Activated CD8-positive, alpha-beta memory T cell treated with anti-CD3 and anti-CD28 coated beads, Interleukin-2, amount 10 ng/mL, durations not matched to agents 7 days and 5 days (primary cell): ENCODE measurements at places on chromosomes 6 and 20. TPM values are rescaled to one million over a fixed set of nuclear protein-coding genes. Genes with fewer than 3 reads are reported as not detected.

DNA sequence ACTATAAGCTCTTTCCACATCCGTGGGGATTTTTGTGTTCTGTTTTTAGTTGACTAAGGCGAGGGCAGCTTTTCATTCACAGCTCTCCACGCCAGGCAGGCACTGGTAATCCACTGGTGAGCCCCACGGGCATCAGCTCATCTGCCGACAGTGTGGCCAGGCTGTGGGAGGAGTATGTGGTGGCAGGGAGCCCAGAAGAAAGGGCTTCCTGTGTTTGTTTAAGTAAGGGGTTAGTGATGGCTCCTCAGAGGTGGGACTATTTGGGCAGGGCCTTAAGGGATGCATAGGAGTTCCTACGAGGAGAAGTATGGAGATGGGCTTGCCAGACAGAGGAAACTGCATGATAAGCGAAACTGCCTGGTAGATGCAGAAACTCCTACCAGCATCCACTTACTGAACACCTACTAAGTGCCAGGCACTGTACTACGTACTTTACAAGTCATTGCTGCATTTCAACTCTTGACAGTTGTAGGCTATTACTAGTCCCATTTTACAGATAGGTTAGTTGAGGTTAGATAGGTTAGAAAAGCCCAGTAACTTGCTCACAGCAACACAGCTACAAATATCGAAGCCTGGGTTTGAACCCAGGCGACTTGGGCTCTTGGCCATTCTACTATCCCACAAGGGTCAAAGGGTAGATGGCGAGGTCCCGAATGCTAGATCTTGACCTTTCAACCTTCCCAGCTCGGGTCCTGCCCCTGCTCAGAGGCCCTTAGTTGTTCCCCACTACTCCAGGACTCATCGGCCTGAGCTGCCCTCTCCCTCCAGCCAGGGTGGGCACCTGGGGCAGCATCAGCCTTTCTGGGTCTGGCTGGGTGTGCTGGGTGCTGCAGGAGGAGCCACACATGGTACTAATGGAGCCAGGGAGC lies 55.1 kb downstream of the CEBPB start:
- no peak overlapping the region for H3K27ac ChIP-seq
- H3K36me3 ChIP-seq = no peaks in the 10 kb centered on the region
- peaks cover 13% of the 10 kb centered on the region for H3K27me3 ChIP-seq
- DNase-seq = no peak
- peaks cover 5% of the 10 kb centered on the region for H3K4me1 ChIP-seq

- H3K27ac ChIP-seq = no peak overlapping the region
- no peaks in the 10 kb centered on the region for H3K36me3 ChIP-seq
- H3K4me3 ChIP-seq = no peak overlapping the region
- no peaks in the 10 kb centered on the region for H3K27me3 ChIP-seq
Measured at GRCh38 chr6:163185744-163186143, 228.8 kb upstream of the QKI start.

GRCh38 chr6:139427199-139427598 lies 52.8 kb upstream of the CITED2 start:
- peaks cover 3% of the 10 kb centered on the region for H3K36me3 ChIP-seq
- no peak overlapping the region for H3K27ac ChIP-seq
- H3K4me3 ChIP-seq = no peak overlapping the region
- H3K4me1 ChIP-seq = peaks cover 4% of the 10 kb centered on the region
- DNase-seq = no peak
- peaks cover 3% of the 10 kb centered on the region for H3K27me3 ChIP-seq

DNA sequence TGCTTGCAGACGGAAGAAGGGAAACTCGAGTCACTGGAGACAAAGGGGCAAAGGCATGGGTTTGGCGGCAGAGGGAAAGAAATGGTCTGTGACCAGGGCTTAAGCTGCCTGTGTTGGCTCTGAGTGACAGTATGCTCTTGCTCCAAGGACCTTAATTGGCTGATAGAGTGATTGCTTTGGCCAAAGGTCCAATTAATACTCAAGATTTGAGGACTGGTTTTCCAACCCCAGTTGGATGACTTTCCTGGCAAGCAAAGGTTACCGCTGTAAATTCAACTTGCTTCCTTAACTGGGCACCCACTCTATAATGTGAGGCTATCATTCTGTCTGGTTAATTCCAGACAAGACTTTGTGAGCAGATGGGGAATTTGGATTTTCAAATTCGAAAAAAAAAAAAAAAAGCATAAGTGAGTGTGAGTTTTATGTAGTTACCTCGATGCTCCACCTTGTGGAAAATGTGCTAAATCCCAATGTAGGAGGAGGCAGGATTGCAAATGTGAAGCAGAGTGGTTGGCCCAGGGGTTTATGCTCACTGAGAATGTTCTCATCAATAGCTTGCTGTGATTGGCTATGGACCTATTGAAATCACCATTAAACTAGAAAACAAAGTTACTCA lies 150.7 kb upstream of the GMDS start:
- no peaks in the 10 kb centered on the region for H3K4me1 ChIP-seq
- H3K4me3 ChIP-seq = no peak overlapping the region
- DNase-seq = no peak
- H3K36me3 ChIP-seq = no peaks in the 10 kb centered on the region
- no peak overlapping the region for H3K27ac ChIP-seq

- H3K27ac ChIP-seq = no peak overlapping the region
- DNase-seq = no peak
- H3K36me3 ChIP-seq = no peaks in the 10 kb centered on the region
- peaks cover 2% of the 10 kb centered on the region for H3K27me3 ChIP-seq
Measured at GRCh38 chr6:166029506-166029905, 138.1 kb downstream of the TBXT start.

DNA sequence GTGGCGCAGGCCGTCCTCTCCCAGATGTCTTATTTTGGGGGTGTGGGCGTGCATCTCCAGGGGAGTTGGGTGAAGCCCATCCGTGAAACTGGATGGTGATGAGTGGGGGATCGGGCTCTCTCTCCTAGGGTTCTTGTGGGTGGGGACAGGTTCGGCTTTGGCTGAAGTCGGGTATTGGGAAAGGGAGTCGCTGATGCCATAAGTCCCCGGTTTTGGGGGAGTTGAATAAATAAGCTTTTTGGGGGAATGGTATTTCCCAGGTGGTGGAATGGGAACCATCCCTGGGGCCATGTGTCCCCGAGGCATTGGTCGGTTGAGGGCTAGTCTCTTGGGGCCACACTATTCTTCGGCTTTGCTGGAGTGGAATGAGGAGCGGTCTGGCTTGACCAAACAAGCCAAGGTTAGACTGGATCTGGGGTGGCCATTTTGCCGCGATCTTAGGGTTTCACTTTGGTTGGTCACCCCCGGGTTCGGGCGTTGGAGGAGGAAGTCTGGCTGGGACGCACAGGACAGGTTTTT lies 481 bp downstream of the ZNF133 start:
- no peak for DNase-seq
- H3K4me1 ChIP-seq = peaks cover 17% of the 10 kb centered on the region
- H3K27me3 ChIP-seq = peaks cover 22% of the 10 kb centered on the region
- H3K36me3 ChIP-seq = peaks cover 22% of the 10 kb centered on the region

- H3K27me3 ChIP-seq = no peaks in the 10 kb centered on the region
- no peak for DNase-seq
- H3K4me1 ChIP-seq = no peaks in the 10 kb centered on the region
- no peak overlapping the region for H3K27ac ChIP-seq
- H3K4me3 ChIP-seq = no peak overlapping the region
Measured at GRCh38 chr6:84707171-84707570, 57.2 kb downstream of the TBX18 start.

DNA sequence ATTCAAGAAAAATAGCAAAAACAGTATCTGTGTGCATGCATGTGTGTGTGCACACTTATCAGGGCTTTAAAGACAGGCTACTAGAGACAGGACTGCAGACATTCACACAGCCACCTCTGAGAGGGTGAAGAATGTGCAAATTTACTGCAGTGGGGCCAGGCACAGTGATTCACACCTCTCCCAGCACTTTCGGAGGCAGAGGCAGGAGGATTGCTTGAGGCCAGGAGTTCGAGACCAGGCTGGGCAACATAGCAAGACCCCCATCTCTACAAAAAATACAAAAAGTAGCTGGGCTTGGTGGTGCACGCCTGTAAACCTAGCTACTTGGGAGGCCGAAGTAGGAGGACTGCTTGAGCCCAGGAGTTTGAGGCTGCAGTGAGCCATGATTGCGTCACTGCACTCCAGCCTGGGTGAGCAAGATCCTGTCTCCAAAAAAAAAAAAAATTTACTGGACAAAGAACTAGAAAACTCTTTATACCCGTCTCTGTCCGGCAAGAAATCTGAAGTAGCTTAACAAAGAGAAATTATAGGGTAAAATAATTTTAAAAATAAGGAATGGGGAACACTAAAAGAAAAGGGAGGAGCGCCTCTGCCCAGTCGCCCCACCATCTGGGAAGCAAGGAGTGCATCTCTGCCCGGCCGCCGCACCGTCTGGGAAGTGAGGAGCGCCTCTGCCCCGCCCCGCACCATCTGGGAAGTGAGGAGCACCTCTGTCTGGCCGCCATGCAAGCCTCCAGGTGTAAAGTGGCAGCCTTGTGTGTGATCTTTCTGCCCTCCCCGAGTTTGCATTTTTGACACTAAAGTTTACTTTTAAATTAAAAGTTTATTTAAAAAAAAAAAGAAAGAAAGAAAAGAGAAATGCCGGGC lies 105.1 kb downstream of the ZMYND8 start:
- H3K4me3 ChIP-seq = no peak overlapping the region
- no peak overlapping the region for H3K27ac ChIP-seq
- peaks cover 41% of the 10 kb centered on the region for H3K36me3 ChIP-seq
- no peak for DNase-seq

DNA sequence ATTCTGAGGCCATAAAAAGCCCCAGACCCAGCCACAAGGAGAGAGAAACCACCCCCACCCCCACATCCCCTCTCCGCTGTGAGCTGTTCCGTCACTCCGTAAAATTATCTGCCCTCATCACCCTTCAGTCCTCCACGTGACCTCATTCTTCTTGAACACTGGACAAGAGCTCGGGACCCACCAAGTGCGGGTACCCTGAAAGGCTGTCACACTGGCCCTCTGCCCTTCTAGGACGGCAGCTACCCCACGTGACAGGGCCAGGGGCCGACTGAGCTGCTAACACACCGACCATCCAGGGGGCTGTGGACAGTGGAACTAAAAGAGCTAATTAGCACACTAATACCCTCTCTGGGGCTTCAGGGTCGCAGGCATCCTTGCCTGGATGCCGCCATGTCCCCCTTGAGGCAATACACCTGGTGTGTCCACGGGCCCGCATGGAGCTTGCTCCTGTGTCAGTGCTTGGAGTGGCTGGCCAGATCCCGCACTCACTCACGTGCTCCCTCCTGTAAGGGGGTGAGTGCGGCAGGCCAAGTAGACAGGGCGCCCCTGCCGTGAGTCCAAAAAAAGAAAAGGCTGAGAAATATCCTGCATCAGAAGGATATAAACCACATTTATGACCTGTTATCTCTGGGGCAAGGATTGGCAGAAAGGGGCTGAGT lies 29.2 kb upstream of the AHCY start:
- H3K4me1 ChIP-seq = no peaks in the 10 kb centered on the region
- DNase-seq = no peak
- no peaks in the 10 kb centered on the region for H3K36me3 ChIP-seq
- H3K4me3 ChIP-seq = no peak overlapping the region
- no peaks in the 10 kb centered on the region for H3K27me3 ChIP-seq
- no peak overlapping the region for H3K27ac ChIP-seq

The OTOR gene
- not detected for total RNA-seq
